ENCODE measurements at places on chromosomes 1 and 21. TPM values are rescaled to one million over a fixed set of nuclear protein-coding genes. Genes with fewer than 3 reads are reported as not detected.

- DNase-seq, result no peak
These were observed 349.6 kb downstream of the SMYD3 start for GRCh38 chr1:246157516-246157915.

GRCh38 chr1:19088717-19089442 lies 121.2 kb downstream of the UBR4 start:
- no peak for DNase-seq

GRCh38 chr1:96714881-96715280 lies 6.7 kb upstream of the PTBP2 start:
- no peak for DNase-seq

DNA sequence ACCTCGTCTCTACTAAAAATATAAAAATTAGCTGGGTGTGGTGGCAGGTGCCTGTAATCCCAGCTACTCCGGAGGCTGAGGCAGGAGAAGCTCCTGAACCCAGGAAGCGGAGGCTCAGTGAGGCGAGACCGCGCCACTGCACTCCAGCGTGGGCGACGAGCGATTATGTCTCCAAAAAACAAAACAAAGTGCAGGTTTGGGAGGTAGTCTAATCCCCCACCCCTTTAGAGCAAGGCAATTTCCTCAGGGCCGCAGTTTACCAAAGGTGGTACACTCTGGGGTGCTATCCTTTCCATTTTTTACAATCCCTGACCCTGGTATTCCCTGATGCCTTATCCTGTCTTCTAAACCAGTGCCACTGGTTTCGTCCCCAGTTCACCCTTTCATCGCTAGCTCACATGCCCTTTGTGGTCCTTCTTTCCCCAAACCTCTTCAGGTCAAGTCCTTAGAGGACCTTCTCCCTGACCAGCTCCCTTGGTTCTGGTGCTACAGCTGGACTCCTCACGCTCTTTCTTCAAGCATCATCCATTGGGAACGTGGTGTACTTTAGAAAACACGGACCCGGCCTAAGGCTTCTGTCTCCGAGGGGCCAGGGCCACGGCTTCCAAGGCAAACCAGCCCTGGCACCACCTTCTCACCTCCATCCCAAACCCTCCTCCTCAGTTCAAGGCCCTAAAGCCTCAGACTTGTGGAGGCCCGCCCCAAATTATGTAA lies 873 bp downstream of the IFT25 start:
- no peak for DNase-seq

ANKRD65 gene
- not detected for total RNA-seq

GRCh38 chr1:223832637-223832943 lies 13.2 kb downstream of the TP53BP2 start:
- no peak for DNase-seq

NES gene
- total RNA-seq, result not detected

CD164L2 gene
- not detected for total RNA-seq
